ENCODE measurements at places on chromosomes 13 and 19.
A peak's percentile ranks its signal among the peaks of the same experiment; 100 is the strongest.

DNA sequence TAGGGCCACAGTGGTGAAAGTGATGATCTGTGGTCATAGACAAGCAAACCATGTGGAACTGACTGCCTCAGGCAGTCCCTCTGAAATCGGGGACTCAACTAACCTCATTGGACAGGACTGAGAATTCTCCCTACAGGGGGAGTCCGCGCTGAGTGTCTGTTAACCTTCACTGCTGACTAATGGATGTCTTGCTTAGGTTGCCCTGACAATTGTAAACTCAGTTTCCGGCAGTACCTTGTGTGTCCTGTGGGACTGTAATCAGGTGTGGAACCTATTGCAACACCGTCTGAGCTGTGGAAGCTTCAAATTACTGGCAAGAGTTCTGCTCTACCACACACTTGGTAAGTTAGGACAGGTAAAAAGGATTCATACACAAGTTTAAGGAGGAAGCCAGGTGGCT is 21.8 kb downstream of the ZNF77 start:
- DNase-seq = no peak

DNA sequence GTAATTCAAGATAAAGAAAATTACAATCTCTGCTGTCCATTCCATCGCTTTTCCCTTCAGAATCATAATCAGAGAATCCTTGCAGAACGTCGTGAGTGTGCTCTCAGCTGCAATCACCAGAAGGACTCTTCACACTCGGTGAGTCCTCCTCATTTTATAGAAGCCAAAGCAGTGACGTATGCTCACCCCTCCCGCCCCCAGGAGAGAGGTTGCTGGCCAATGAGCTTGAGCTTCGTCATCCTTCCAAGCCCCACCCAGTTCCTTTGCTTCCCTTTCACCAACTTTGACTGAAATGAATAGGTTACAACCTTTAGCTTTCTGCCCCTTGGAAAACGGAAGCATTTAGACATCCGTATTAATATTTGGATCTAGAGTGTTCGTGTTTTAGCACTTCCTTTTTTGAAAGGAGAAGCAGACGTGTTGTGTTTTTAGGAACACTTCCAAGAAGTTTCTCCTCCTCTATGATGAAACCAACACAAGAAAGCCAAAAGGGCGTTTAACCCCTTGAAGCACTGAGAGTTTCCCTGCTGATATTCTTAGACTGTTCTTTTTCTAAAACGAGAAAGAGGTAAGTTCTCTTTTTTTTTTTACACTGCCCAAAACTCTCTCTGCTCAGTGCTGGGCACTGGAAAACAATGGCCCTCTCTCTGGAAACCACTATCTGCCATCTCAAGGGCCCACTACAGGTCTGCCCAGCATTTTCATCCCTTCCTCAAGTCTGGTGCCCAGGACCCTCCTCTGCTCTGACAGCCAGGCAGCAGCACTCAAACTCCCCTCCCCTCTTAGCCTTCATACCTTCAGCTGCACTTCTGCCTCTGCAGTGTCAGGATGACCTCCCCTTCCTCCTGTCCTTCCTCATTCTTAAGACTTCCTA is 44.3 kb upstream of the CEACAM21 start:
- peak; percentile 92 for DNase-seq

DNA sequence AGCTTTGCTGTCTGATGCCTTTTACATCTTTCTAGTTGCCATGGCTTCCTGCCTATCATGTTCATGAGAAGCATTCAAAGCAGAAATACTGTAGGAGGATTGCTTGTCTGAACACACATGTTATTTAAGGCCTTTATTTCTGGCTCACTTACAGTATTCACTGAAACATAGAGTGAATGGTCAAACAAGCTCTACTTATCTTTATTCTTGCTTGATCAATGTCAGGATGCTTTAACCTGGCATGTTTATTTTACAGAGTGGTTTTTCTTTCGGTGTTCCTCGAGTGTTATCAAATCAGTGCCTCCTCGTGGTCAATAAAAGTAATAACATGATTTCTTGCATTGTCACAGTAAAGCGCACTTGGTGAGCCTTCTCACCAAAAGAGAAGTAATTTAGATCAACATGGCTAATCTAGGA is 73.5 kb upstream of the PCDH17 start:
- no peak for DNase-seq

DNA sequence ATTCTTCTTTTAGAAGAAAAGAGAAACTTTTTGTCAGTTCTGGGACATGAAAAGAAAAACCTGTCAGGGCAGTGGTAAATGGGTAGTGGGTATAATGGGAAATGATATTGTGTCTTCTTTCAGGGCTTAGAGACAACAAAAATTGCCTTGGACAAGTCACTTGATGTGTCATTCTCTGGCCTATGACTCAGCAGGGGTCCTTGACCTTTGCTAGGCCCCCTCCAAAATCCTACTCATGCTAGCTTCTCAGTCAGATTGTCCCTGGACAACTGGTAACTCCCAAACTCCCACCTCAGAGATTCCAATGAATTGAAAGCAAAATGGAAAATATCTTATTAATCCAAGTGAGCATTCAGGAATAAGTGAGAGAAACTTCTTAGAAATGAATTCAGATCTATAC is 258.8 kb upstream of the SPRY2 start:
- no peak for DNase-seq

GRCh38 chr13:51626749-51627148 is 42.5 kb downstream of the WDFY2 start:
- DNase-seq = no peak

GRCh38 chr19:41376998-41377365 is 649 bp downstream of the TMEM91 start:
- DNase-seq = no peak

- DNase-seq = no peak
Measured at GRCh38 chr13:113057084-113057483, 48.5 kb upstream of the F7 start.

GRCh38 chr19:55027472-55028337 is 10.4 kb downstream of the GP6 start:
- no peak for DNase-seq

GRCh38 chr19:52725528-52725961 is 9.3 kb downstream of the ZNF611 start:
- no peak for DNase-seq

GRCh38 chr13:111482806-111483620 is 162.6 kb downstream of the TEX29 start:
- DNase-seq = no peak

DNA sequence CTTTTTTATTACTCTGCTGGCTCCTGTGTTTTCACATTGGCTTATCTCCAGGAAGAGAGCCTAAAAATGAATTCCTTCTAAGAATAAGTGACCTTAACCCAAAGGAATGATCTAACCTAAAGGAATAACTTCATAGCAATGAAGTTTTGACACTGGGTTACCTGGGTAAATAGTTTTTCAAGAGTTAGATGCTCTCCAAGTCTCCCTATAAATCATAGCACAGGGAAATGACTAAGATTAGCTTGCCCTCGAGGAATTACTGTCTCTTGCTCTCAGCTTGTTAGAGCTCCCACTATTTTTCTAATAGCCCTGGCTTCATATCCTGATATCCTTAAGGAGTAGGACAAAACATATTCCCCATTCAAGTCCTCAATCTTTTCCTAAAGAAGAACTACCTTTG is 66.3 kb downstream of the SPRY2 start:
- DNase-seq = no peak

DNA sequence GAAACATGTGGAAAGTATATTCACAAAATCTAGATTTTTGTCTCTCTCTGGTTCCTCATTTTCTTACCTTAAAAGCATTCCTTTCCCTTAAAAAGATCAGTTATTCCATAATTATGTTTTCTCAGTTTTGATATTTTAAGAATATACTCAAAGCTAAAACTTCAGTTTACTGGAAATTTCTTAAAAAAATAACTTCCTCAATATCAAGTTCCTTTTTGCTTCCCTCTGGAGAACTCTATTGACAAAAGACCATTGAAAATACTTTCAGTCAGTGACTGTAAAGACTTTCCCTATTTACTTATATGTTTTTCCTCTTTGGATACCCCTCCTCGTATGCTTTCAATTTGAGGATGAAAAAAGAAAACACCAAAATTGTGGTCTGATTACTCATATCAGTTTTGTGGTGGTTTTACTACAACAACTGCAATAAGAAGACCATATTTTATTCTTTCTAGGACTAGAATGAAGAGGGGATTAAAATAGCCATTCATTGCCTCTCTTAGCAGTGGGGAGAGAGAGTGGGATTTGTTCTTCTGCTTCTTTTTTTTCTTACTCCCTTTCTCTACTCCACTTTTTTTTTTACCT is 113.2 kb downstream of the ESD start:
- no peak for DNase-seq

- DNase-seq = peak; percentile 16
Measured at GRCh38 chr19:17424743-17425365, 5.0 kb downstream of the MVB12A start.

DNA sequence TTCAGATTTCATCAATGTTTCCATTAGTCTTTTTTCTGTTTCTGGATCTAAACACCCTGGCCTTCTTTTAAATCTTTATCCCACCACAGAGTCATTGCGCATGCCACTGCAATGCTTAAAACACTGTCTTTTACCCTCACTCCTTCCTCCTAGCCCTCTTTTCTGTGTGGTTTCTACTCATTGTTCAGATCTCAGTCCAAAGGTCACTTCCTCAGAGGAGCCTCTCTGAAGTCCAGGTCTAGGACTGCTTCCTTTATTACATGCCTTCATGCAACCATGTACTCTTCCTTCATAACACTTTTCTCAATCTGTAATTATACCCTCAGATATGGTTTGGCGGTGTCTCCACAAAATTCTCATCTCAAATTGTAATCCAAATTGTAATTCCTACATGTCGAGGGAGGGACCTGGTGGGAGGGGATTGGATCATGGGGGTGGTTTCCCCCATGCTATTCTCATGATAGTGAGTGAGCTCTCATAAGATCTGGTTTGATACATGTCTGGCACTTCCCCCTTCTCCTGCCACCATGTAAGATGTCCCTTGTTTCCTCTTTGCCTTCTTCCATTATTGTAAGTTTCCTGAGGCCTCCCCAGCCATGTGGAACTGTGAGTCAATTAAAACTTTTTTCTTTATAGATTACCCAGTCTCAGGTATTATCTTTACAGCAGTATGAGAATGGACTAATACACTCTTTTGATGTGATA is 808.9 kb downstream of the DIAPH3 start:
- no peak for DNase-seq

DNA sequence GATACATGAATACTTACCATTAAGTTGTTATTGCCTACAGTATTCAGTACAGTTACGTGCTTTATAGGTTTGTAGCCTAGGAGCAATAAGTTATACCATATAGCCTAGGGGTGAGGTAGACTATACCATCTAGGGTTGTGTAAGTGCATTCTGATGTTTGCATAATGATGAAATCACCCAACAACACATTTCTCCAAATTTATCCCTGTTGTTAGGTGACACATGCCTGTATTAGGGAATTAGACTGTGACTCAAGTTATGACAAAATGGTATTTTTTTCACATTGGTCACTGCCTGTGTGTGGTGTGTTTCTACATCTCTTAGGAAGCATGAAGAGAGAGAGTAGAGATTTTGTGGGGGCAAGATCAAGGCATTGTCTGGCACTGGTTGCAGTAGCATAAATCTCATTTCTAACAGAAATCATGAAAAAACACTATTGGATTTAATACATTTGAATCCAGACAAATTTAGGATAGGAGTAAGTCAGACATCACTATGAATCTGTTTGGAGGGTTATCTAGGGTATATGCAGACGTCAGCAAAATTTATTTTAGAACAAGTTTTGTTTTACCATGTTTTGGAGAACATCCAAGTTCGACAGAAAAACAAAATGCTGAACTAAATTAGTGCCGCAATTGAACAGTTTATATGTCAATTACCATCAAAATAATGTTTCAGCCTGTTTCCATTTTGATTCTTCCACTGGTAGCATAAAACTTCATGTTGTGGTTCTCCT is 332.1 kb downstream of the LMO7 start:
- DNase-seq = no peak

DNA sequence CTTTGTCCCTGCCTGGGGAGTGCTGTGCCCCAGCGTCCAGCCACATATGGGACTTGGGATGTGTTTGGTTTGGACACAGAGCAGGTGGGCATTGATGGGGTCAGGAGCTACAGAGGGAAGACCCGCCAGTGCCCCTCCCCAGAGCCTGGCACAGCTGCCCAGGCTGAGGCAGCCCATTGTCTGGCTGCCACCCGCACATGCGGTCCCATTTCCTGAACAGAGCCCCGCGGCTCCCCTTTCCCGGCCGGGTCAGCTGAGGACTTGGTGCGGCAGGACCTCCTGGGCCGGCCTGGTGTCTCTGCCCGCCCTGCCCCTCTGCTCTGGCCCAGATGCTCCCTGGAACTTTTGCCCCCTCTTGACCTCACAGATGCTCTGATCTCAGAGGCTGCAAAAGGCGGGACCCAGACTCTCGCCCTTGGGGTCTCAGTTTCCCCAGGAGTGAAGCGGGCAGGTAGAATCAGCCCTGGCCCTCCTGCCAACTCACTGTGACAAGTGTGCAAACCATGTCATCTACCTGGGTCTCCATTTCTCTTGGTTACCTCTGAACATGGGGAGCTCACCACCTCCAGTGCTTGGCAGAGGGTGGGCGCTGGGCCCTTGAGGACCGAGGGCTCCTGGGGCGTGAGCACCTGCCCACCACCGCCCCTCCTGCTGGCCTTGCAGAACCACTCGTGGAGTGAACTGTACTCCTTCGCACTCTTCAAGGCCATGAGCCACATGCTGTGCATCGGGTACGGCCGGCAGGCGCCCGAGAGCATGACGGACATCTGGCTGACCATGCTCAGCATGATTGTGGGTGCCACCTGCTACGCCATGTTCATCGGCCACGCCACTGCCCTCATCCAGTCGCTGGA is 17.8 kb downstream of the HCN2 start:
- DNase-seq = no peak

DNA sequence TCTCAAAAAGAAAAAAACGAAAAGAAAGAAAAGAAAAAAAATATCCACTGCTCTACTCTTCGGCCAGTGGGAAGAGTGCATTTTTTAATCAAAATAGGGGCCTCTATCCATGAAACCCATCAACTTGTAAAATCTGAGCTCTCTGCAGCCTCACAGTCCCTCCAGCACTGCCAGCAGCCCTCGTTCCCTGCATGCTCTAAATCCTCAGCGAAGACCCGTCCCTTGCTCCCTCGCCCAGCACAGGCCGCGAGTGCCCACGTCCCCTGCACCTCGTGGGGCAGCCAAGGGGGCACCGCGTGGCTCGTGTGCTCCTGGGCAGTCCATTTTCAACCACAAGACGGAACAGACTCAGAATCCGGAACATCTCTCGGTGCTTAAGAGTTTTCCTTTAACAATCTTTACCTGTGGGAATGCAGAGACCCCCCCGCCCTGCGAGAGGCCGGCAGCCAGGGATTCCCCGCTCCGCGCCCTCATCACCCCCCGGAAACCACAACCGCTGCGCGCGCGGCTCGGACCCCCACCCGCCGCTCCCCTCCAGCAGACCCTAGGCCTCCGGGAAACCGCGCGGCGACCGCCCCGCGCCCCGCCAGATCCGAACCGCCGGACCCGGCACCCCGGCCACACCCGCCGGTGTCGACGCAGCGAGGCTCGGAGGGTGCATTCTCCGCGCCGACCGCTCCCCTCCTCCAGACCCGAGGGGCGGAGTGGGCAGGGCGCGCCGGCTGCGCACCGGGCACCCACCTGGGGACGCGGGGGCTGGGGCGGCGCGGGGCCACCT is 638 bp downstream of the ANKRD27 start:
- peak; percentile 39 for DNase-seq

GRCh38 chr13:41312176-41312500 is 1.1 kb downstream of the NAA16 start:
- DNase-seq = peak; percentile 18

- DNase-seq = peak; percentile 40
Measured at GRCh38 chr13:99542788-99543406, 41.6 kb downstream of the TM9SF2 start.

All from CD4-positive, alpha-beta T cell treated with Interleukin-12 subunit alpha and Interleukin-12 subunit beta, for 1 hour (primary cell).